Cardiac septum (tissue), 1 donor: ENCODE measurements at places on chromosomes 6 and 20.

DNA sequence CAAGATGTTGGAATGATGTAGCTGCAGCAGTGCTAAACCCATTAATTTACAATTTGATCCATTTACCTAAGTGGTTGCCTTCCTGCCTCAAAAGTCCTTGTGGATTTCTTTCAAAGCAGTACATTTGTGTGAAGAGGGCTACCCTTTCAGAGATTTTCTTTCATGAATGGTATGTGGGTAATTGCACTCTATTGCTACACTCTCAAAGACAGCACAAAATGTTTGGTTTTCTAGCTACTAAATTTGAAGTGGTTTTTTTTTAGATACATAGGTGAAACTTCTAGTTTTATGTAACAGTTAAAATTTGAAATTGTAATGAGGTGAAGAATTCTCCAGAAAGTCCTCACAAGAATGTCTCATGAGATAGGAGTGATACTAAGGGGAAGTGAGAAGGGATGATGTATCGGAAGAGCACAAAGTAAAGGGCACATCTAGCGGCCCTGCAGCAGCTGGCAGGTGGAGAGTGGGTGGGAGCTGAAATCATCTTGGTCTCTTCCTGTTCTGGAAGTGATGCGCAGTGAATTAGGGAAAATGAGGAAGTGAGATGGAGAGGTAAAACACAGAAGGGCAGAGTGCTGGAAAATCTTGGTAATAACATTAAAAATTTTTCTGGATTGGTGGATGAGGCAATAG, 236.8 kb upstream of the MAN1A1 start:
- no peak for DNase-seq

- no peak for DNase-seq
Measured at GRCh38 chr6:98835149-98836024, 1.0 kb downstream of the POU3F2 start.

DNA sequence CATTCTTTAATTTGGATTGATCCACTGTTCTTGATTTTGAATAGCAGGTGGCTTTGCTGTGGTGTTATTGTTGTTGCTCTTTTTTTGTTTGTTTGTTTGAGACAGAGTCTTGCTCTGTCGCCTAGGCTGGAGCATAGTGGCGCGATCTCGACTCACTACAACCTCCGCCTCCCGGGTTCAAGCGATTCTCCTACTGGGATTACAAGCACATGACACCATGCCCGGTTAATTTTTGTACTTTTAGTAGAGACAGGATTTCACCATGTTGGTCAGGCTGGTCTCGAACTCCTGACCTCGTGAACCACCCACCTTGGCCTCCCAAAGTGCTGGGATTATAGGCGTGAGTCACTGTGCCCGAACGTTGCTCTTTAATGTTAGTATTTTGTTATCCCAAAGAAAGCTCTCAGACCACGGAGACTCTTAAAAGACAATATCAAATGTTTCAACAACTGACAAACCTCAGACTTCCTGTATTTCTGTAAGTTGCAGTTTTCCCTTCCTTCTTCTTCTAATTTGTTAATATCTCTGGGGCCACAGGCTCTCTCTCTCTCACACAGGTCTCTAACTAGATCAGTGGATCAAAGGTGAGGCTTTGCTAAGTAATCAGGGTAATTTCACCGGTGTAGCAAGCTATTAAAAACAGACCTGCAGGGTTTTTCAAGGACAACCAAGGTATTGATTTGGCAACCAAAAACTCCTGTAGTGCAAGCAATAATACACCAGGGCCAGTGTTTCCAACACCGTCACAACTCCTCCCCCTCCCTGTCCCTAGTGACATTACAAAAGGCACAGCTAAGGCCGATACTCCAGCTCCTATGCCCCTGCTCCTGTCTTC, 48.8 kb upstream of the ZNF217 start:
- no peak for DNase-seq

GRCh38 chr6:22072949-22073348, 223.9 kb downstream of the PRL start:
- DNase-seq = no peak

GRCh38 chr6:142771162-142771561, 173.8 kb downstream of the HIVEP2 start:
- DNase-seq = no peak

- no peak for DNase-seq
Measured at GRCh38 chr6:130906736-130907381, 79.7 kb downstream of the SMLR1 start.

- DNase-seq = peak; percentile 29
Measured at GRCh38 chr6:149918151-149918905, 4.6 kb downstream of the RAET1G start.

DNA sequence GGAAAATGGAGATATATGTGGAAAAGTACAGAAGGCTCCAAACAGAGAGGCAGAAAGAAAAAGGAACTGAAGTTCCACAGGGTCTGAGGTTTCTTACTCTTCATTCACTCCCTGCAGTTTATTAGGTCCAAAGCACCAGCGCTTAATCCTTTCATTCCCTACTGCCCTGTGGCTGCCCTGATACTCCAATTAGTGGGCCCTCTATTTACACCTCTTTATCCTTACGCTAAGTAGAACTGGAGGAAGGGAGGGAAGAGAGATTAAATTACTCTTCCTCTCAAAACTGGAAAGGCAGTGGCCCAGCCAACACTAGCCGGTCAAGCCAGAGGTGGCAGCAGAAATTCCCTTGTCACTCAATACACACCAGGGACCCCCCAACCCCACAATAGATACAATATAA, 20.4 kb downstream of the TRERF1 start:
- no peak for DNase-seq

DNA sequence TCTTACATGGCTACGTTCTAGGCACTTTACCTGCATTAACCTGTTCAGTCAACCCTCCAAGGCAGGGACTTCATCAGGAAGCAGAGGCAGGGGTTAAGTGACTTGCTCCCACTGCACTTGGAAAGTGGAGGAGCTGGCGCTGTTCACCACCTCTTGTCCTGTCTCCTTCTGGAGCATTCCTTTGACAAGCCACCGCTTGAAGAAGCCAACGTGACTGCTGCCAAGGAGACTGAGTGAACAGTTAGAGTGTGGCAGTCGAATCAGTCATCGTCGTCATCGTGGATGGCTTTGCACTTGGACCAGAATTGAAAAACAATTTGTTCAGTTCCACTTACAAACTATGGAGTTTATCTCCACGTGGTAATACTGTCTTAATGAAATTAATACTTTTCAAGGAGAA, 60.9 kb downstream of the TULP4 start:
- no peak for DNase-seq

DNA sequence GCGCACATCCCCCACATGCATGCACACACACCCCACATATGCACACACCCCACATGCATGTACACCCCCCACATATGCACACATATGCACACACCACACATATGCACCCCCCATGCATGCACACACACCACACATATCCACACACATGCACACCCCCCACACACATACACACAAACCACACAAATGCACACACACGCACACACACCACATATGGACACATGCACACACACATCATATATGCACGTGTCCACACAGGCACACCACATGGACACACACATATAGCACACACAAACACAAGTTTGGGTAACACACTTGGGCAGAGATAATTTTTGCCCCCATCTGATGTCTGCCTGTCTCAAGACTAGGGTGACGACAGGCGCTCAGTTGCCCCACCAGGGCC, 8.3 kb downstream of the BHLHE23 start:
- no peak for DNase-seq

DNA sequence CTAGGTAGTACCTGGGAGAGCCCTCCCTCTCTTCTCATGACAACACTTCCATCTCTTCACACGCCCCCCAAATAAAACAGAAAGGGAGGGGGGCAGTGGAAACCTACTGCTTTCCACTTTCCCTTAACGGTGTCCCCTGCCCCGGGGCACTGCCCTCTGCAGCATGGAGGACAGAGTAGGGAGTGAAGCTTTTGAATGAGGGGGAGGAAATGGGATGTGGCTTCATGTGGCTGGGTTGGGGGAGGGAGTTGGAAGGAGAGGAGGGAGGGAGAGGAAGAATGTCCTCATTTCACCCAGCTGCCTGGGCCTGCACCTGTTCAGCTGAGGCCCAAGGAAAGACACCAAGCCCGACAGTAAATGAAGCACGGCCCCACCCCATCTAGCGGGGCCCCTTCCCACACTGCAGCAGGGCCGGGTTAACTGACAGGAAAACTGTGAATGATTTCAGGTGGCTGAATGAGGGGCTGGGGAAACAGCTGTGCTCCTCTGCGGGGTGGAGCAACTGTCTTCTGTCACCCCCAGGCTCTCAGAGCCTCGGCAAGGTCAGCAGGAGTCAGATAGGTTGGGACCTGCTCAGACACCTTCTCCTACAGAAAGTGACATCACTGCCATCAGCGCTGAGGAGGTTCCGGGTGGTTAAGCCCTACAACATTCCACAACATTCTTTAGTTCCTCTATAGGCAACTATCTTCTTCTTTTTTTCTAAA, 40.0 kb upstream of the TAF8 start:
- DNase-seq = peak; percentile 64

DNA sequence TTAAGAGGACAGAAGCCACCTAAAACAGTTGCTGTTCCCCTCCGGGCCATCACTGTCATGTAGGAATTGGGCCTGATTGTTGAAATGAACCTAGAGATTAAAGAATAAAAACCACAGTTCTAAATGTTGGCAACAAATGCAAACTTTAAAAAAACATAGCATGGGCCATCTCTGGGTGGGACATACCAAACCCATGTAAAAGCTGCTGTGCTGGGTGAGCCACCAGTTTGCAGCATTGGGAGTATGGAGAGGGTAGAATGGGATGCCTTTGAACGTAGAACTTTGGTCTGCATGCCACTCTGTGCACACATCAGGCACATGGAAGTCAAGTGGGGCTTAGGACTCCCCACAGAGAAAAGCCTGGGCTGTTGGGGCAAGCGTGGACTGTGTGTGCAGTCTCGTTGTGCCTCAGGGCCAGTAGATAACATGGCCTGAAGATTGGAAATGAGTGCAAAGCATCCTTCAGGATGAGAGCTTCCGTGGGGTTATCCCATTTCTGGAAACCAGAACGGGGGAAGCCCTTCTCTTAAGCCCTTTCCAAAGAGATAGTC, 28.1 kb downstream of the EPB41L1 start:
- no peak for DNase-seq

- DNase-seq = no peak
Measured at GRCh38 chr6:132128424-132128823, 177.3 kb upstream of the CCN2 start.

DNA sequence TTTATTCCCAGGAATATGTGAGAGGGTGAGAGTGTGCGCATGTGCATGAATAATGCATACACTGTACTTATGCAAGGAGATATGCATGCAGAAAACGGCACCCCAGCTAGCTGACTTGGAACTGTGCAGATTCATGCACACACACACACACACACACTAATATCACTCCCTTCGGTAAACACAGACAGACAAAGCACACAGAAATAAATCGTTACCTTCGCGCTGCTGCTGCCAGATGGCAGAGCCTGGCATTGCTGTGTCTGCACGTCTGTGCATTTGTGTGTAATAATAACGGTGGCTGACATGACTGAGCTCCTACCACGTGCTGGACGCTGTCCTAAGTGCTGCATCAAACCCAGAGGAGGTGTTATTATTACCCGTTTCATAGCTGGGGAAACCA, 36.8 kb downstream of the PREX1 start:
- no peak for DNase-seq

DNA sequence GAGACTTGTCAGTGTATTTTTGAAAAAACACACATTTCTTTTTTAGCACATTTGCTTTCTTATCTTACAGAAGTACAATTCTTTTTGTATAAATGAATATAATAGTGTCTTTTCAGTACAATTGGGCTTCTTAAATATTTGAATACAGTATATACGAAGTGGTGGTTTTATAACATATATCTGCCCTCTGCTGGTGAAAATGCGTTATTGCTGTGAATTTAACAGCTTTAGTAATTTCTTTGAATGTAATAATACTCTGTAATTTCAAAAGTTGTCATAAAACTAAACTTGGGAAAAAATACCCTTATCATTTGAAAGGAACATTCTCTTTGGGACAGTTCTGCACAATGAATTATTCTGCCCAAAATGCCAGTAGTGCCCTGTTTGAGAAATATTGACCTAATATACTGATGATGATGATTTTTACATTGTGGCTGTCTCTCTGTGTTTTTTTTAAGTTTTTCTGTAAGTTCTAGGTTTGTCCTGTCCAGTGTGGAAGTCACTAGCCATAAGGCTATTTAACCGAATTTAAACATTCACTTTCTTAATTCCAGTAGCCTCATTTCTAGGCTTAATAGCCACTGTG, 19.0 kb downstream of the SMAP1 start:
- DNase-seq = no peak

GRCh38 chr20:1804554-1804956, 90.7 kb upstream of the SIRPA start:
- no peak for DNase-seq

- no peak for DNase-seq
Measured at GRCh38 chr6:12478921-12479320, 188.8 kb downstream of the EDN1 start.

- DNase-seq = no peak
Measured at GRCh38 chr6:111585241-111585973, 20.3 kb downstream of the TRAF3IP2 start.

DNA sequence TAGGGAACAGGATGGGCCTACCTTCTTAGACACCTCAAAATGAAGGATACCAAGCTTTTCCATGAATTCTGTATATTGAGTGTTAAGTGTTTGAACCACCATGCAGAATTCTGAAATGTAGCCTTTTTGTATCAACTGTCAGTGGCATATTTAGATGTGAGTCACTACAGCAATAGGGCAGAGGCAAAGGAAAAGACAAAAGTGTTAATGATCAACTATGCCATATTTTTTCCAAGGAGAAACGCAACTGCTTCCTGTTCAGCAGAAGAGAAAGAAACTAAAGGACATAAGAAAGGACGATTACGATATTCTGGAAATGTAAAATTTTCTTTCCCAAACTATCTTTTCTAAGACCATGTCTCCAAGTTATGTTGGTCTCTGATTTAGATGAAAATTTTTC, 104.6 kb upstream of the RSPO3 start:
- no peak for DNase-seq

GRCh38 chr6:128606611-128607010, 86.2 kb upstream of the PTPRK start:
- DNase-seq = no peak

DNA sequence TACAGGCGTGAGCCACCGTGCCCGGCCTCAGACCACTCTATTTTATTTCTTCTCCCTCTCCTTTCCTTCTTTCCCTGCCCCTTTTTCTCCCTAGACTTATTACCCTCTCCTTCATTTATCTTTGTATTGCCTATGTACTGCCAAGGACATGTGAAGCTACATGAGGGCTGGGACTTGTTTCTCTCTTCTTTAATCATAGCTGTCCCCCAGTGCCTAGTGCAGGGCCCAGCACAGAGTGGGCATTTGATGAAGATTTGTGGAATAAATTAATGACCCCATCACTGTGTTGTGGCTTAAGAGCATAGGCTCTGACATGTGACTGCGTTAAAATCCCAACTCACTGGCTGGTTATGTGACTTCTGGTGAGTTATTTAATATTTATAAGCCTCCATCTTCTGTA, 6.0 kb downstream of the DOK5 start:
- no peak for DNase-seq

GRCh38 chr6:62640749-62641148, 354.7 kb upstream of the KHDRBS2 start:
- no peak for DNase-seq

GRCh38 chr6:40719671-40720374, 132.7 kb upstream of the LRFN2 start:
- DNase-seq = no peak
